ENCODE measurements at places on chromosomes 4 and X. TPM values are rescaled to one million over a fixed set of nuclear protein-coding genes. Genes with fewer than 3 reads are reported as not detected.

POU3F4 gene
- 1.8 TPM for total RNA-seq

EXOC1 gene
- 102 TPM for total RNA-seq

TSPAN6 gene
- 25.7 TPM for total RNA-seq

RPS6KA6 gene
- total RNA-seq: 36.0 TPM

DNA sequence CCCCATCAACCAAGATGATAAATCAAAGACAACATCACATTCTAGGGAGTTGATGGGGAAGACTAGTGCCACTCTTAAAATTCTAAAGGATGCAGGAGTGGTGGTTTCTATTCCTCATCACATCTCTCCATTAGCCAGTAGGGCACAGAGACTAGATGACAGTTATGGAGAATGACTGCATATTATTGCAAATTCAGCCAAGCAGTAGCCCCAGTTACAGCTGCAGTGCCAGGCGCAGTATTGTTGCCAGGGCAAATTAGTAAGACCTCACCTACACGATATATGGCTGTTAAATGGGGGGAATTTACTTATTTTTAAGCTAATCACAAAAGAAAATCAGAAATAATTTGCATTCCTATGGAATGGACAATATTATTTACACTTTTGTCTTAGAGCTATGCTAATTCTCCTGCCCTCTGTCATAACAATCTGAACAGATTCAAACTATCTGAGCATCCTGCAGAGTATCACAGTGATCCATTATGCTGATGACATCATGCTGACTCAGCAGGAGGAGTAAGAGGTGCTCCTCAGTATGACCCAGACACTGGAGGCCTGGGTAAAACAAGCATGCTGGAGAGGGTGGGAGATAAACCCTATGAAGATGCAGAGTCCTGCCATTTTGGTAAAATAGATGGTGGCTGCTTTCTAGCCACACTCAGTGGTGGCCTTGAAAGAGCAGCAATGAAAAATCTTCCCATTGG is 24.7 kb downstream of the ETNPPL start:
- no peak overlapping the region for H3K4me3 ChIP-seq
- H3K27ac ChIP-seq: no peak overlapping the region
- H3K36me3 ChIP-seq: no peaks in the 10 kb centered on the region
- H3K27me3 ChIP-seq: no peaks in the 10 kb centered on the region
- no peak for DNase-seq
- H3K4me1 ChIP-seq: no peaks in the 10 kb centered on the region

DNA sequence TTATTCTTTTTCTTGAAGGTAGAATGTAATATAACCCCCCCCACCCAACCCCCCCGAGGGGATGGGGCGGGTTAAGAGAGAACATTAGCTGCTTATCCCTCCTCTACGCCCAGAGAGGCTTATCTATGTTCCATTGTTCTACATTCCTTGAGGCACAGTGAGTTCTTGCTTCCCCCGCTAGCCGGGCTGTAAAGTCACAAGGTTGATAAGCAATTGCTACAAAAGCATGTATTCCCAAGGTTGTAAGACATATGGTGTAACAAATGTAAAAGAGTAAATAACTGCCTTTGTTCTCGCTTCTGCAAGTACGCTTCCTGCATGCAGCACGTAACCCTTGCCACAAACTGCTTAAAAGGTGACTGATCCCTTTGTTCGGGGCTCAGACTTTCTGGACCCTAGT is 8.2 kb downstream of the DCAF8L2 start:
- no peak overlapping the region for H3K4me3 ChIP-seq
- DNase-seq: no peak
- no peak overlapping the region for H3K27ac ChIP-seq
- H3K4me1 ChIP-seq: no peaks in the 10 kb centered on the region
- peaks cover 2% of the 10 kb centered on the region for H3K27me3 ChIP-seq

- DNase-seq: no peak
- H3K4me3 ChIP-seq: no peak overlapping the region
- H3K4me1 ChIP-seq: no peaks in the 10 kb centered on the region
- no peaks in the 10 kb centered on the region for H3K27me3 ChIP-seq
These were observed 79.2 kb upstream of the EFHC2 start for GRCh38 chrX:44422631-44423030.

GRCh38 chr4:108204518-108204917 is 35.8 kb upstream of the LEF1 start:
- no peak for DNase-seq
- H3K36me3 ChIP-seq: peaks cover 4% of the 10 kb centered on the region
- peaks cover 7% of the 10 kb centered on the region for H3K4me1 ChIP-seq
- no peak overlapping the region for H3K27ac ChIP-seq
- H3K4me3 ChIP-seq: no peak overlapping the region
- peaks cover 5% of the 10 kb centered on the region for H3K27me3 ChIP-seq

DNA sequence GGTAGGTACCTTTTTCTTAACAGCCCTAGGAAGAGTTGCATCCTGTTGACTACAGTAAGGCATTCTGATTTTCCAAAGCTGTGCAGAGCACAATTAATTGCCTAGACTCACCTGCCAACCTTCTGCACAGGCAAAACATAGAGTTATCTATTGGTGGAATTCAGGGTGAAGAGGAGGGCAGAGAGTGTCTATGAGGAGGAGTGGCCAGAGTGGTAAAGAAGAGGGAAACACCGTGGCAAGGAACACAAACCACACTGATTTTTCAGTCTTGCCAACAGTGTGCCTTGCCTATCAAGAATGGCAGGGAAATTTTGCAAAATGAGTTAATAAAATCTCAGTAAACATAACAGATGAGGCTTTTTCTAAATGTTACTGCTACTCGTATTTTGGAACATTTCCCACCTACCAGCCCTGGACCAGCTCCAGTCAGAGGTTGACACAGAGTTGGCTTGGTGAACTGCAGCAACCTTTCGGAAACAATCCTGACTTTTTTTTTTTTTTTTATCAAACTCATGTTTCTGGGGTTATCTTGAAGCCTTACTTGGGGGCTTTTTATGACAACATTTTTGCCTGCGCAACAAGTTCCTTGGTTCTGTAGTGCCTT is 67.9 kb upstream of the CAPN6 start:
- no peak overlapping the region for H3K27ac ChIP-seq
- no peaks in the 10 kb centered on the region for H3K36me3 ChIP-seq
- no peak for DNase-seq
- H3K4me3 ChIP-seq: no peak overlapping the region
- peaks cover 1% of the 10 kb centered on the region for H3K27me3 ChIP-seq

- DNase-seq: no peak
- H3K27ac ChIP-seq: no peak overlapping the region
- H3K36me3 ChIP-seq: no peaks in the 10 kb centered on the region
These were observed 3.0 kb downstream of the ZNF275 start for GRCh38 chrX:153336988-153337387.

- no peak overlapping the region for H3K27ac ChIP-seq
- H3K4me3 ChIP-seq: no peak overlapping the region
- no peaks in the 10 kb centered on the region for H3K4me1 ChIP-seq
- no peaks in the 10 kb centered on the region for H3K36me3 ChIP-seq
- no peak for DNase-seq
These were observed 50.6 kb downstream of the ZGRF1 start for GRCh38 chr4:112585977-112586736.

- no peak overlapping the region for H3K27ac ChIP-seq
- peak; percentile 58 for DNase-seq
- no peaks in the 10 kb centered on the region for H3K36me3 ChIP-seq
- no peak overlapping the region for H3K4me3 ChIP-seq
These were observed 23.9 kb upstream of the MXD4 start for GRCh38 chr4:2285613-2286381.

DNA sequence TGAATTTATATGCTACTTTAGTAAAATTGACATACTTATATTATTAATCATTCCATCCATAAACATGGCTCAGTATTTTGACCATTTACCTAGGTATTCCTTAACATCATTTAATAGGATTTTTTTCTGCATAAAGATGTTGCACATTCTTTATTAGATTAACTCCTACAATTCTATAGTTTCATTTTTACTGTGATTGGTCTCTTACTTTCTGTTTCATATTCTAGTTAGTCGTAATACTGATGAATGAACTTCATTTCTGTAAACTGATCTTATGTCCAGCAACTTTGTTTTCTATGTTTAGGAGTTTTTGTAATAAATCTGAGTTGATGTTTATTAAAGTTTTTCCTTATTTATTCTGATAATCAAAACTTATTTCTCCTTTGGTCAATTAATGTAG is 278.2 kb upstream of the CXXC4 start:
- no peaks in the 10 kb centered on the region for H3K27me3 ChIP-seq
- H3K4me3 ChIP-seq: no peak overlapping the region

GRCh38 chr4:70670332-70671014 is 4.2 kb upstream of the JCHAIN start:
- DNase-seq: no peak
- H3K27me3 ChIP-seq: peaks cover 3% of the 10 kb centered on the region
- H3K27ac ChIP-seq: no peak overlapping the region
- no peak overlapping the region for H3K4me3 ChIP-seq

- DNase-seq: no peak
- no peaks in the 10 kb centered on the region for H3K27me3 ChIP-seq
- no peaks in the 10 kb centered on the region for H3K36me3 ChIP-seq
These were observed 88.9 kb downstream of the ALPK1 start for GRCh38 chr4:112386071-112386470.

GRCh38 chr4:41132055-41132683 is 82.2 kb downstream of the APBB2 start:
- H3K4me1 ChIP-seq: peaks cover 8% of the 10 kb centered on the region
- DNase-seq: no peak
- no peaks in the 10 kb centered on the region for H3K36me3 ChIP-seq
- H3K27ac ChIP-seq: no peak overlapping the region
- H3K4me3 ChIP-seq: no peak overlapping the region

DNA sequence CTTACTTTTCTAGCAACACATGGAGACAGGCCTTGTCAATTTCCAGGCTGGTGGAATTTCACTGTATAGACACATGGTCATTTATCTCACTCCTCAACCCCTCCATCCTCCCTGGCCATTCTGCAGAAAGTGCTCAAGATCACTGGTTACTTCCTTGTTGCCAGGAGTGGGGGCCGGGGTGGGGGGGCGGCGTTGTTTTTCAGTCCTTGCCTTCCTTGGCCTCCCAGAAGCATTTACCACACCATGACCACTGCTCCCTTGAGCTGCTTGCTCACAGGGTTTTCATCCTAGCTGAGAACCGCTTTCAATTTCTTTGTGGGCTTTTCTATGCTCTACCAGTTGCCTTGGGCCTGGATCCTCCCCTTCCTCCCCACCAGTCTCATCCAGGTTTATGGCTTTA is 14.1 kb upstream of the BCOR start:
- H3K4me3 ChIP-seq: no peak overlapping the region
- H3K27me3 ChIP-seq: peaks cover 2% of the 10 kb centered on the region
- peaks cover 2% of the 10 kb centered on the region for H3K4me1 ChIP-seq
- H3K27ac ChIP-seq: no peak overlapping the region
- no peaks in the 10 kb centered on the region for H3K36me3 ChIP-seq

- H3K4me3 ChIP-seq: no peak overlapping the region
- no peaks in the 10 kb centered on the region for H3K4me1 ChIP-seq
- no peaks in the 10 kb centered on the region for H3K36me3 ChIP-seq
- no peak for DNase-seq
These were observed 65.0 kb downstream of the CLDN34 start for GRCh38 chrX:10032147-10032546.

- H3K4me3 ChIP-seq: no peak overlapping the region
- H3K4me1 ChIP-seq: no peaks in the 10 kb centered on the region
- no peak for DNase-seq
These were observed 41.3 kb upstream of the ZCCHC13 start for GRCh38 chrX:74262452-74263209.

GRCh38 chr4:40719008-40719623 is 30.6 kb upstream of the NSUN7 start:
- no peaks in the 10 kb centered on the region for H3K36me3 ChIP-seq
- no peak overlapping the region for H3K27ac ChIP-seq
- no peak for DNase-seq
- no peaks in the 10 kb centered on the region for H3K27me3 ChIP-seq
- H3K4me3 ChIP-seq: no peak overlapping the region

DNA sequence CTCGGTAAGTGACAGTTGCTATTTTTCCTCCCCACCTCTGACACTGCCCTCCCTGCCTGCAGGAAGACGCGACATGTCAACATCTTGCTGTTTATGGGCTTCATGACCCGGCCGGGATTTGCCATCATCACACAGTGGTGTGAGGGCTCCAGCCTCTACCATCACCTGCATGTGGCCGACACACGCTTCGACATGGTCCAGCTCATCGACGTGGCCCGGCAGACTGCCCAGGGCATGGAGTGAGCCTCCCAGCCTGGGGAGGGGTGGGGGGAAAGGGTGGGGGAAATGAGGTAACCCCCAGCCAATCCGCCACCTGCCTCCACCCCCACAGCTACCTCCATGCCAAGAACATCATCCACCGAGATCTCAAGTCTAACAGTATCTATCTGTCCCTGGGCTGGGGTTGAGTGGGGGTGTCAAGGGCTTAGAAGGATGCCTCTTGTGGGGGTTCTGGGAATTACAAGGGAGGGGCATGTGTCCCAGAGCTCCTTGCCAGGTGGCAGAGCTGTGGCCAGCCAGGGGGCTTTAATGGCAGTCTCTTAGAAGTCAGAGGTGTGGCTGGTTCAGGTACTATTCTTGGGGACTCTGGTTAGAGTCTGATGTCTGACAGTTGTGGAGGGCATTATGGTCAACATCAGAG is 7.8 kb downstream of the ARAF start:
- DNase-seq: no peak
- H3K27ac ChIP-seq: no peak overlapping the region
- H3K36me3 ChIP-seq: no peaks in the 10 kb centered on the region

GRCh38 chrX:74520291-74520690 is 94.1 kb downstream of the RLIM start:
- no peak for DNase-seq
- H3K36me3 ChIP-seq: no peaks in the 10 kb centered on the region
- no peak overlapping the region for H3K4me3 ChIP-seq
- H3K27ac ChIP-seq: no peak overlapping the region

Data from glutamatergic neuron (in vitro differentiated cells).